Activated T-cell treated with anti-CD3 and anti-CD28 coated beads, Interleukin-2, amount 50 U/mL, for 72 hours (primary cell): ENCODE measurements at places on chromosomes 5 and 9. TPM values are rescaled to one million over a fixed set of nuclear protein-coding genes. Genes with fewer than 3 reads are reported as not detected.

DNA sequence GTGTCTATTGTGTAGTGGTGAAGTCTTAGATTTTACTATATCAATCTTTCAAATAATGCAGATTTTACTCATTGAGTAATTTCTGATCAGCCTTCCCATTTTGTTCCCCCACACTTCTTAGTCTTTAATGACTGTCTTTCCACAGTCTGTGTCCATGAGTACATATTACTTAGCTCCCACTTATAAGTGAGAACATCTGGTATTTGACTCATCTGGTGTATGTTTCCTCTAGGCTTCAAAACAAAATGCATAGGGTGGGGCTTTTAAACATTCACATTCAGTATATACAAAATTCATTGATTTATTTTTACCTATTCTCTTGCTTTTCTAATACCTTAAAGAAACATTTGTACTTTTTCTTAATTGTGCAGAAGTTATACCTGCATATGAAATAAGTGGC, 513.0 kb downstream of the MTRR start:
- no peak overlapping the region for H3K4me3 ChIP-seq
- H3K27ac ChIP-seq, result no peak overlapping the region
- H3K27me3 ChIP-seq, result no peaks in the 10 kb centered on the region
- no peak for DNase-seq

AMBP gene
- not detected for total RNA-seq

TLX3 gene
- not detected for total RNA-seq

CBY3 gene
- 0.44 TPM for total RNA-seq

GDF9 gene
- 1.9 TPM for total RNA-seq

DNA sequence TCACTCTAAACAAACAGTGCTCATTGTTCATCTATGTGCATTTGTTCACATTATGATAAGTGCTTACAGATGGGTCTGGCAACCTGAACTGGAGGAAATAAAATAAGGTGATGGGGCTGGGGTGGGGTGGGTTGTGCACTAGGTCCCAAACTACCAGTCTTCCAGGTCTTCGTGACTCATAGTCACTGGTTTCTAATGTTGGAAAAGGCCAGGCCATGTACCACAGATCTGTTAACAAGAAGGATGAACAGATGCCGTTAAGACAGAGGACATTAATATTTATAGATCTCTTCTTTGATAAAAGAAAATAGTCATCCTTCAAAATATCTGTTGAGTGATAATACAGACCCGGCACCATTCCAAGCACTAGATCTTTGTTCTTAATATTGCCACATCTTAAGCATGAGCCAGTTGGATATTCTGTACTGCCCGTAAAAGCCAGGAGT, 71.4 kb upstream of the STARD4 start:
- H3K4me1 ChIP-seq, result peaks cover 29% of the 10 kb centered on the region
- H3K36me3 ChIP-seq, result peaks cover 2% of the 10 kb centered on the region
- no peaks in the 10 kb centered on the region for H3K27me3 ChIP-seq
- H3K27ac ChIP-seq, result no peak overlapping the region
- no peak for DNase-seq
- H3K4me3 ChIP-seq, result no peak overlapping the region

SLC27A6 gene
- total RNA-seq, result not detected

DNA sequence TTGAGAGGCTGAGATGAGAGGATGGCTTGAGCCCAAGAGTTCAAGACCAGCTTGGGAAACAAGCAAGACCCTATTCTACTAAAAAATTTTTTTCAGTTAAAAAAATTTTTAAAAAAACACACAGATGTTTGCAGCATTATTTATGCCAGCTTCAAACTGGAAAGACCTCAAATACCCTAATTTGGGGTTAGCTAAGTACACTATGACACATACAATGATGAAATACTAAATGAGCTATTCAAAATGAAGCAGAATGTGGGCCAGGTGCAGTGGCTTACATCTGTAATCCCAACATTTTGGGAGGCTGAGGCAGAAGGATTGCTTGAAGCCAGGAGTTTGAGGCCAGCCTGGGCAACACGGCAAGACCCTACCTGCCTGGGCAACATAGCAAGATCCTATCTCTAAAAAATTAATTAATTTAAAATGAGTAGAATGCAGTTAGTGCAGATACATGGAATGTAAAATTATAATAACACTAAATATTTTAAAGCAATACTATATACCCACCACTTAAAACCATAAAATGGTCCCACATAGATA, 44.9 kb downstream of the LHFPL2 start:
- H3K36me3 ChIP-seq, result no peaks in the 10 kb centered on the region
- H3K4me3 ChIP-seq, result no peak overlapping the region
- H3K4me1 ChIP-seq, result no peaks in the 10 kb centered on the region
- H3K27me3 ChIP-seq, result no peaks in the 10 kb centered on the region
- no peak for DNase-seq

DNA sequence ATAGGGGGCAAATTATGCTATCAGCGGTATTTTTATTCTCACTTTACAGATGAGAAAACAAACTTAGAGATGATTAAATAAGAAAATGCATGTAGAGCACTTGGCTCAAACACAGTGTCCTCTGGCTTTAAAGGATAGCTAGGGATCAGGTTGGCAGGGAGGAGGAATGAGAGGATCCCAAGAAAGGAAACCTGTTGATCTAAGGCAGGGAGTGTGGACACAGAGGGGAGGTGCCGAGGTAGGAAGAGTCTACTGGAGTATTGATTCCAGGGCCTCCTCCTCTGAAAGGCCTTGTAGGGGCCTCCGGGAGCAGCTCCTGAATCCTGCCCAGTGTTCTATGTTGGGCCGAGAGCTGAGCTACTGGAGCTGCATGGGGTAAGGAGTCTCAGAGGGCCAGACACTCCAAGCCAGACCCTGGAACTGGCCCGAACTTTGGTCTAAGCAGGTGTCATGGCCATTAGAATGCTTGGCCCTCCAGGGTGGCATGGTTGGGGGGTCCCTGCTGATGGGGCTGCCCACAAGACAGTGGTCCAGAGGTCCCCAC, 30.4 kb upstream of the TCF7 start:
- peaks cover 7% of the 10 kb centered on the region for H3K36me3 ChIP-seq
- no peak overlapping the region for H3K27ac ChIP-seq
- peaks cover 90% of the 10 kb centered on the region for H3K4me1 ChIP-seq
- no peak overlapping the region for H3K4me3 ChIP-seq

HSDL2 gene
- 27.3 TPM for total RNA-seq

ZFYVE16 gene
- 11.3 TPM for total RNA-seq

DNA sequence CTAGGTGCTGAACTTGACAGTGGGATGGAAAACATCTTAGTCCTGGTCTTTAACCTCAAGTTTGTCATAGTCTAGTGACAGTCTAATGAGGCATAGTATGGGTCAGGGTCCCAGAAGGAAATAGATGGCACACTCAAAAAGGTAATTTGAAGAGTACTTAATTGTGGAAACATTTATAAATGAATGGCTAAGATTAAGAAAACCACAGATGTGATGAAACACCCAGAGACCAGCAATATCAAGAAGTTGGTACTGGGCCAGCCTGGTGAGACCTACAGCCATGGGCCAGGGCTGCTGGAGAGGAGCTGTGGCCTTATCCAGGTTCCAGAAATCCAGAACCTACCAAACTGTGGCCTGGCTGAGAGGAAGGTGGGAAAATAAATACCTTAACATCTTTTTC, 93.5 kb upstream of the ATG10 start:
- DNase-seq, result no peak
- H3K4me1 ChIP-seq, result no peaks in the 10 kb centered on the region
- no peak overlapping the region for H3K4me3 ChIP-seq

- no peak overlapping the region for H3K4me3 ChIP-seq
- H3K36me3 ChIP-seq, result peaks cover 29% of the 10 kb centered on the region
- H3K4me1 ChIP-seq, result peaks cover 18% of the 10 kb centered on the region
- DNase-seq, result no peak
- no peak overlapping the region for H3K27ac ChIP-seq
- no peaks in the 10 kb centered on the region for H3K27me3 ChIP-seq
Observed at GRCh38 chr9:137748741-137749140, 128.8 kb upstream of the CACNA1B start.

GRCh38 chr5:34709861-34710673, 53.9 kb downstream of the RAI14 start:
- H3K27ac ChIP-seq, result no peak overlapping the region
- DNase-seq, result no peak
- H3K4me3 ChIP-seq, result no peak overlapping the region
- peaks cover 18% of the 10 kb centered on the region for H3K27me3 ChIP-seq
- H3K36me3 ChIP-seq, result no peaks in the 10 kb centered on the region

- no peak overlapping the region for H3K27ac ChIP-seq
- no peak for DNase-seq
- no peaks in the 10 kb centered on the region for H3K36me3 ChIP-seq
- no peaks in the 10 kb centered on the region for H3K4me1 ChIP-seq
- no peaks in the 10 kb centered on the region for H3K27me3 ChIP-seq
- no peak overlapping the region for H3K4me3 ChIP-seq
Observed at GRCh38 chr9:16347886-16348285, 522.6 kb downstream of the BNC2 start.

DNA sequence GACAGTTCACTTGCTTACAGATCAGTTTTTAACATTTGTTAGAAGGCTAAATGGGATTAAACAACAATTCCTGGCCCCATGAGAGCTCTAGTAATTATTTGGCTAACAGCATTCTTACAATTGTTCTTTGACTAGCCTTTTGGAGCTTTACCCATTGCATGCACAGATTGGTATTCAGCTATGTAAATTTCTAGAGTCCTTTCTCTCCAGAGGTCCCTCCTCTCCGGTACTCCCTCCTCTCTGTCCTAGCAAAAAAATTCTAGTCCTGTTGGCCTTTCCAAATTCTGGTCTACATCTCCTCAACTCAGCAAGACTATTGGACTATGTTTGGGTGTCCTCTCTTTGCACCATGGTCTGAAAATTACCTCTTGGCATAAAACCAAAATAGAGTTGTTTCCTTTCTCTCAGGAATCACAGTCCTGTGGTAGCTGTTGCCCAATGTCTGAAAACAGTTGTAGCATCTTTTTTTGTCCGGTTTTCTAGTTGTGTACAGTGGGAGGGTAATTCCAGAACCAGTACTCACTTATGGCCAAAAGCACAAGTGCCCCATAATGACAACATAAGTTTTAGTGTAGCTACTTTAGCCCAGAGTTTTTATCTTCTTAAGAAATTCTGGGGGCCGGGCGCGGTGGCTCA, 18.1 kb downstream of the SAR1B start:
- H3K4me1 ChIP-seq, result peaks cover 38% of the 10 kb centered on the region
- no peaks in the 10 kb centered on the region for H3K27me3 ChIP-seq
- H3K27ac ChIP-seq, result peak overlapping the region; percentile 36

GRCh38 chr9:98206754-98207153, 14.3 kb upstream of the CORO2A start:
- H3K4me3 ChIP-seq, result no peak overlapping the region
- no peaks in the 10 kb centered on the region for H3K27me3 ChIP-seq
- H3K36me3 ChIP-seq, result peaks cover 2% of the 10 kb centered on the region
- DNase-seq, result no peak
- no peaks in the 10 kb centered on the region for H3K4me1 ChIP-seq

GRCh38 chr5:167752936-167753335, 538.5 kb upstream of the WWC1 start:
- no peaks in the 10 kb centered on the region for H3K4me1 ChIP-seq
- no peak overlapping the region for H3K27ac ChIP-seq
- no peak overlapping the region for H3K4me3 ChIP-seq
- no peaks in the 10 kb centered on the region for H3K36me3 ChIP-seq

DNA sequence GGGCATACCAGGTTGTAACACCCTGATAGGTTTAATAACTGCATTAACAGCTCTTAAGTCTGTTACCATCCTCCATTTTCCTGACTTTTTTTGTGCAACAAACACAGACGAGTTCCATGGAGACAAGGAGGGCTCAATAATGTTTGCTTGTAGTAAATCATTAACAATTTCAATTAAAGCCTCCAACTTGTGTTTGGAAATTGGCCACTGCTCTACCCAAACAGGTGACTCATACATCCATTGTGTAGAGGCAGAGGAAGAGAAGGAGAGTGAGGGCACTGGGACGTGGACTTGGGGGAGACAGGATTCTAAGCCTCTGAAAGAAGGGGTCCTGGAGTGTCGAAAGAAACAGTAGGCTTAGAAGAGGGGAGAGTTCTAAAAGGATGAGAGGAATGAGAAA, 213.6 kb upstream of the KCNN2 start:
- no peak overlapping the region for H3K4me3 ChIP-seq
- H3K4me1 ChIP-seq, result no peaks in the 10 kb centered on the region
- H3K27ac ChIP-seq, result no peak overlapping the region
- DNase-seq, result no peak

DNA sequence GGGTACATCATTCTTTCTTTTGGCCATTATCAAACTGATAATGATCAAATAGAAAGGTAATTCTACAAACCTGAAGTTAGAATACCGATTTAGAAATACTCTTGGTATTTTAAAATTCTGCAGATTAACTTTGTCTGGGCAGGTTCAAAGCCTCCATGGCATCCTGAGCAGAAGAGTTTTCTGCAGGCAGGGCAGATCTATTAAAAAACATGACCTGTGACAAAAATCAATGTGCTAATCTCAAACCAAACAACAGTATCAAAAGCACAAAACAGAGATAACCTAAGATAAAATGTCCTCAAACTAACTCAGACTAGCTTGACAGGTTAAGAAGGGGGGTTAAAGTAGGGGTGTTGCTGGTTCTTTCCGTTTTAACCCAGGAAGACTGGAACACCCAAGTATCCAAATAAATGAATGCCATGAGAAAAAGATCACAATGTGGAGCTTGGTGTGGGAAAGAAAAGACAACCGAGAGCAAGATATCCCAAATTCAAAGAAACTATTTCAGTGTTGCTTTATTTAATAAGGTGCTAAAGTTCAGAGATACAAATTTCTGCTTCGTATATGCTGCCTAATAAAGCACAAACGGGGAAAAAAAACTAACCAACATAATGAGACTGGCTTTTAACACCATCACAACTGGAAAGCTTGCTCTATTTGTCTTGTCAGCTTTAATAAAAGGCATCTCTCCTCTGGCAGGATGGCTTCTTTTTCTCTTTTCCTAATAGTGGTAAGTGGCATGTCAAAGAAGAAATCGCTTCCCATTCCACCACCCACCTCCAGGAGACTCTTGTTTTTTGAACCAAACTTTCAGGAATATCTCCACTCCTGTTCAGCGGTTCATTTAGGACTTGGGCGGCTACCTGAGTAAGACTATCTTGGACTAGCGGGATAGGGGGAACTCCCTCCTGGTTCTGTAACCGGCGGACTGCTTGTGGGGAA, 2.3 kb downstream of the EFNA5 start:
- H3K4me1 ChIP-seq, result peaks cover 20% of the 10 kb centered on the region
- peaks cover 58% of the 10 kb centered on the region for H3K27me3 ChIP-seq
- no peak overlapping the region for H3K27ac ChIP-seq
- H3K36me3 ChIP-seq, result no peaks in the 10 kb centered on the region
- DNase-seq, result no peak

PCDHGA9 gene
- total RNA-seq, result 0.09 TPM

DNA sequence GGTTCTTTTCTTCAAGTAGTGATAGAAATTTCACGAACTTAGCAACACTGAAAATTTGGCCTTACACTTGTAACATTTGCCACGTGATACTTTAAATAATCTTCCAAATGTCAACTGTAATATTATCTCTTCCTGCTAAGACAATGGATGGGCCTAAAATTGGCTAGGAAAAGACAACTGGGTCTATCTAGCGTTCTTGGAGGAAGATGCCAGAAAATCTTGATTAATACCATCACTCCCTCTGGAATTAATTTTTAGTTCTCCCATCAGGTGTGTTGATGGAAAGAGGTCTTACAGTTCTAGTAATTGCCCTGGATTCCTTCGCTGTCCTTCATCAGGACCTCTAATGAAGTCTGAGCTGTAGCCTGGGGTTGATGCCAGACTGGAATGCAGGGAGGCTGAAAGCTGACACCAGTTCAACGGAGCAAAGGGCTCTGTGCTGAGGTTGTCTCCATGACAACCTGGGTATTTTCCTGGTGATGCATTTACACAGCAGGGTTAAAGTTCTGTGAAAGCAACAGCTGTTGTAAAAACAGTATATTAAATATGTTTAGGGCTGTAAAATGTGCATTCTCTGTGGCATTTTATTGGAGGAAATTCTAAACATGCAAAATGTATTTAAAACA, 92.3 kb downstream of the GAS1 start:
- no peak overlapping the region for H3K27ac ChIP-seq
- no peaks in the 10 kb centered on the region for H3K36me3 ChIP-seq
- H3K27me3 ChIP-seq, result peaks cover 18% of the 10 kb centered on the region
- no peak for DNase-seq
- no peaks in the 10 kb centered on the region for H3K4me1 ChIP-seq
- no peak overlapping the region for H3K4me3 ChIP-seq
